Caki2 (cell line): ENCODE measurements at places on chromosomes 11 and 22.

GRCh38 chr11:113894421-113894996 lies 10.1 kb upstream of the HTR3B start:
- DNase-seq: no peak

DNA sequence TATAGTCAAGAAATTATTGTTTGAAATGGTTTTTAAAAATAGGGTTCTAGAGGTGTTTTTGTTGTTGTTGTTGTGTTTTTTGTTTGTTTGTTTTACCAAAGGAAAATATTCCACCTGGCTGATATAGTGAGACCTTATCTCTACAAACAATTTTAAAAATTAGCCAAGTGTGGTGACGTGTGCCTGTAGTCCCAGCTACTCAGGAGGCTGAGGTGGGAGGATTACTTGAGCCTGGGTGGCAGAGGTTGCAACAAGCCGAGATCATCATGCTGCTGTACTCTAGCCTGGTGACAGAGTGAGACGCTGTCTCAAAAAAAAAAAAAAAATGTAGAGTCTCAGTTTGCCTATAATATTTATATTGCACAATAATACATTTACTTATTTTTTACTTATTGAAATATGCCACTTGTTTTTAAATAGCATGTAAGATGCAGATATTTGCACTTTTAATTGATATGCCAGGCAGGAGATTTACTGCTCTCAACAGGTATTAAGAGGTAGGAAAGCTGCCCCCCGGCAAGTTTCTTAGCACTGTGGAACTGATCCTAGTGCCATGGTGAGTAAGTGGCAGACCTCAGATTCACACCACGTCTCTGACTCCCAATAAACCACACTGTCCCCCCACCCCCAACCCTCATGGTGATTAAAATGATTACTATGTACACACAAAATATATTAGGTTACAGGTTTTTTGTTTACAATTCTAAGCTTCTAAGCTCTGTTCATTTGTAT lies 157.4 kb downstream of the TEAD1 start:
- DNase-seq: no peak

- DNase-seq: no peak
Measured at GRCh38 chr11:103604310-103604709, 432.1 kb upstream of the DDI1 start.

GRCh38 chr11:123246749-123247495 lies 51.9 kb upstream of the CLMP start:
- DNase-seq: peak; percentile 35

DNA sequence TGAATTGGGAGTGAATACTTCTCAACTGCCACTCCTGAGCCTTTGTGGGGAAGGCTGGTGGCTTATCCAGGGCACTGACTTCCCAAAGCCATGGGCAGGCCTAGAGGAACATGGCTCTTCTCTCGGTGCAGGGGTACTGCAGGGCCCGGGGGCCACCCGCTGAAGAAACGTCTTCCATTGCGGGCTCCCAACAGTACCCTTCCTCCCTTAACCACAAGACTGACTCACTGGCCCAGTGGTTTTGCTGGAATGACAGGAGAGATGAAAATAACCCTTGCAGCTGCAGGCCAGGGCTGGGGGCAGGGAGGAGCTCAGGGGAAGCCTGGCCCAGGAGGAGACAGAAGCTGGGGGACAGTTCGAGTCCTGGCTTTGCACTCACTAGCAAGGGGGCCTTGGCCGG lies 13.5 kb downstream of the TXN2 start:
- DNase-seq: peak; percentile 82

DNA sequence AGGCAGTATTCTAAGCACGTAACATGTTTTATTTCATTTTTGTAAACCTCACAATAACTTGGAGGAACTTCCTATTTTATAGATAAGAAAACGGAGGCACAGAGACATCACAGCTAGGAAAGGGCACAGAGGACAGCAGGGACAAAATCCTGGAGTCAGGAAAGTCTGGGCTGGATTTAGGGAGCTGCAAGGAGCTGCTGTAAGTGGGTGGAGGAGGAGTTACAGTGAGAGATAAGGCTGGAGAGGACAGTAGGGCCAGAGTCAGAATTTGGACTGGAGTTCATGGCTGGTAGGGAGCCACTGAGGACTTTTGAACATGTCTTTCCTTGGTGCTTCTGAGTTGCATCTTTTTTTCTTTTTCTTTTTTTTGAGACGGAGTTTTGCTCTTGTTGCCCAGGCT lies 32.2 kb upstream of the PTPRJ start:
- no peak for DNase-seq

DNA sequence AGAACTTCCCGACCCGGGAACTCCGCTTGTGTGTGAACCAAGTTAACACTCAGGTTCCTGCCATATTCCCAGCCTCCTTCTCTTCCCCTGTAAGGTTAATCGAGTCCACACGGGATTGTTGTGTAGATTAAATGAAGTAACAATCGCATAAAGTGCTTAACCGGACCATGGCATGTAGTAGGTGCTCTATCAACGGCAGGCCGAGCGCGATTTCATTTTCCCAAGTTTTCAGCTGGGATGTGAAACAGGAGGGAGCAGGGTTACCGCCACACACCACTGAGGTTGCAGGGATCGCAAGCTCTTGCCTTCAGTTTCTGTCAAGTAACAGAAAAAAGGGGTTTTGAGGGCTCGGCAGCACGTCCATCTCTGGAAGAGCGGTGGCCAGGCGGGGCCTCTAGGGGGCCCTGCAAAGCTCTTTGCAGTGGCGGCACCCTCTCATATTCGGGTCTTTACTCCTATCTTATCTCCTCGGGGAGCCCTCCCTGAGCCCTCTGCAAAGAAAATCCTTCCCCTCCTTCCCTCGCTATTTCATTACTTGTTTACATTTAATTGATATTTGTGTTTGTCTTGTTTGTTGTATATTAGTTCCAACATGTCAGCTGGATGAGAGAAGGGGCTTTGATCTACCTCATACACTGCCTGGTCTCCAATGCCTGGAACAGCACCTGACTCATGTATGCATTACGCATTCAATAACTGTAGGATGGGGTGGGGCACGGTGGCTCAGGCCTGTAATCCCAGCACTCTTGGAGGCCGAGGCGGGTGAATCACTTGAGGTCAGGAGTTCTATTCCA lies 816 bp upstream of the PLEKHA7 start:
- DNase-seq: peak; percentile 51

- DNase-seq: no peak
Measured at GRCh38 chr11:119107538-119108145, 498 bp downstream of the C2CD2L start.

- DNase-seq: no peak
Measured at GRCh38 chr22:25509374-25509791, 55.1 kb upstream of the GRK3 start.

DNA sequence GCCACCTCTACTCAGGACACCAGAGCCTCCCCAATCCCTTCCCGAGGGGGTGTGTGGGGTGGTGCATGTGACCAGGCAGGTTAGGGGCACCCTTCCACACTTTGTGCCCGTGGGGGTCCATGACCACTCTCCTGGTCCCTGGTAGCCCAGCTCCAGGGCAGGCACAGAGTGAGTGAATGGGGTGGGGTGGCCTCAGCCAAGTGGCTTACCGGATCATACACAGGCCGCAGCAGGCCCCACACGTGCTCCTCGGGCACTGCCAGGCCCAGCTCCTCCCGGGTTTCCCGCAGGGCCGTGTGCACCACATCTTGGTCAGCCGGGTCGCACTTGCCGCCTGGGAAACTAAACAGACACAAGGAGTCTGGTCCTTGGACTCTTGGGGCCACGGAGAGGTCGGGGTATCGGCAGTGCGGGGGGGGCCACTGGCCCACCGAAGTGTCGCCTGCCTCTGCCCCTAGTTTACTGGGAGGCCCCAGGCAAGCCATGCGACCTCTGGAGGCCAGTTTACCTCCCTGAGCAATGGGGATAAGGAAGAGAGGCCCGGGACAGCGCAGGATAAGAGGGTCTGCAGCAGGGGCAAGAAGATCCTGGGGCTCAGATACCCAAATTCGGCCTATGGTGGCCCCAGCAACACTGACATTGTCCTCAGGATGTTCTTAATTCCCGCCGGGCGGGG lies 889 bp downstream of the NUDT8 start:
- DNase-seq: no peak

- no peak for DNase-seq
Measured at GRCh38 chr22:29456211-29456671, 17.9 kb downstream of the RFPL1 start.
